ENCODE measurements at places on chromosomes 1 and 21.

GRCh38 chr1:63893976-63894375 is 120.2 kb downstream of the ROR1 start:
- peak; percentile 15 for DNase-seq

DNA sequence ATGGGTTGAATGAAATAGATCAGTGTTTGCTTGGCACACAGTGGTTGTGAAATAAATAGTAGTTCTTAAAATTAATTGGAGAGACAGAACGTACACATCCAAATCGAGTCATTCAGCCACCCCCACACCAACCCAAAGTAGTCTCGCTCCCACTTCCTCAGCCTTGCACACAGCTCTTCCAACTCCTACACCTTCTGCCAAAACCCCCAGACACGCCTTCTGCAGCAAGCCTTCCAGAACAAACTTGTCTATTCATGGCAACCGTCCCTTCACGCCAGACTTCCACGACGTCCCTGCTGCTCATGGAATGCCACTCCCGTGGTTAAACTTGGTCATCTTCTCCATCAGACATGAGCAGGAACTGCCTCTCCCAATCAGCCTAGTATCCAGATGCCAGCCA is 37.5 kb upstream of the RD3 start:
- DNase-seq, result no peak

GRCh38 chr1:2290595-2291510 is 62.7 kb downstream of the SKI start:
- DNase-seq, result peak; percentile 98

DNA sequence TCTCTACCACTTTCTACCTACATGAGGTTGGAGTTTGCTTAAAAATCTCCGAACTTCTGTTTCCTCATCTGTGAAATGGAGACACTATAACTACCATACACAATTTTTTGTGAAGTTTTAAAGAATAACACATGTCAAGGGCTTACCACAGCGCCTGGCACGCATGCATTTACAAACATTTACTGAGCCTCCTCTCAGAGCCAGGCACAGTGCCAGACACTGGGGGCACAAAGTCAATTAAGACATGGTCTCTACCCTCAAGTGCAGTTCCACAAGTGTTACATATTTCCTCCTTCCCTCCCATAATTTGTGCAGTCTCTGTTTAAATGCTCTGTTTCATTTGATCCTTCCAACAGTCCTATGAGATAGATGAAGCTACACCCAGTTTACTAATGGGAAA is 356.4 kb upstream of the ESRRG start:
- no peak for DNase-seq

GRCh38 chr1:162328512-162328911 is 48.1 kb downstream of the SPATA46 start:
- no peak for DNase-seq

GRCh38 chr1:4595341-4596225 is 58.8 kb upstream of the AJAP1 start:
- no peak for DNase-seq

- DNase-seq, result no peak
Measured at GRCh38 chr1:31551208-31551607, 25.1 kb upstream of the TINAGL1 start.

GRCh38 chr1:23215751-23216449 is 1.4 kb downstream of the HTR1D start:
- DNase-seq, result no peak

GRCh38 chr1:11738783-11739182 is 2.8 kb downstream of the AGTRAP start:
- DNase-seq, result no peak

DNA sequence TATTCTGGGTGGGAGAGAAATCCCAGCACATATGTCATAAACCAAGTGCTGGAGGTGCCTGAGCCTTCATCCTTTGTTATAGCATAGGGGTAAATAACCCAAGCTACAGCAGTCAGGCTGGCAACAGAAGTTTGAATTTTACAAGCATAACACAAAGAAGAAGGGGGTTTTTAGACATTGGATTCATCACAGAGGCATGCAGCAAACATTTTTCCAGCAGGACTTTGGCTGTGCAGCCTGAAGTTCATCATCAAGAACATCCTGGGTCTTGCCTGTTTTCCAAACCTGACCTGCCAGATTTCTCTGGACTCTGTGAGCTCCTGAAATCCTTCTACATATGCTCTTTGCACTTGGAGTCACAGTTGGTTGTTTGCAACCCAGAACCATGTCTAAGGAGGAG is 16.2 kb downstream of the PTGER3 start:
- DNase-seq, result no peak

GRCh38 chr1:34844252-34844634 is 15.3 kb downstream of the SMIM12 start:
- no peak for DNase-seq

- no peak for DNase-seq
Measured at GRCh38 chr1:183098317-183098716, 75.1 kb downstream of the LAMC1 start.

GRCh38 chr1:5254131-5254725 is 599.8 kb downstream of the AJAP1 start:
- no peak for DNase-seq

DNA sequence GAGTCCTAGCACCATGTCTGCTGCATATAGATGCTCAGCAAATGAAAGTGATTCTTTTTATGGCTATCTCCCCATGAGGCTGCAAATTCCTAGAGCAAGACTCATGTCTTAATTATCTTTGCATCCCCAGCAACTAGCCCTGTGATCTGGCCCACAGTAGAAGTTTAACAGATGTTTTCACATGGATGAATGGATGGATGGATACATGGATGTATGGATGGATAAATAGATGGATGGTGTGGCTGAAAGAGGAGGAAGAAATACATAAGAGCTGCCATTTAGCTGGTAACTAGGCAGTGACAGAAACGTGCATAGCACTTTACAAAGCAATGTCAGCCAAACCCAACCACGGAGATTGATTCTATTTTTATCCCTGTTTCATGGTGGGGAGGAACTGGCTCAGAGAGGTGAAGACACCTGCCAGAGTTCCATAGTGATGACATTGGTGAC is 32.7 kb upstream of the ZBTB40 start:
- DNase-seq, result peak; percentile 46

Data from astrocyte of the spinal cord (primary cell).